Stromal cell of bone marrow (primary cell): ENCODE measurements at places on chromosomes 5 and 9.

- no peak for DNase-seq
Measured at GRCh38 chr5:174526177-174526576, 198.2 kb upstream of the MSX2 start.

DNA sequence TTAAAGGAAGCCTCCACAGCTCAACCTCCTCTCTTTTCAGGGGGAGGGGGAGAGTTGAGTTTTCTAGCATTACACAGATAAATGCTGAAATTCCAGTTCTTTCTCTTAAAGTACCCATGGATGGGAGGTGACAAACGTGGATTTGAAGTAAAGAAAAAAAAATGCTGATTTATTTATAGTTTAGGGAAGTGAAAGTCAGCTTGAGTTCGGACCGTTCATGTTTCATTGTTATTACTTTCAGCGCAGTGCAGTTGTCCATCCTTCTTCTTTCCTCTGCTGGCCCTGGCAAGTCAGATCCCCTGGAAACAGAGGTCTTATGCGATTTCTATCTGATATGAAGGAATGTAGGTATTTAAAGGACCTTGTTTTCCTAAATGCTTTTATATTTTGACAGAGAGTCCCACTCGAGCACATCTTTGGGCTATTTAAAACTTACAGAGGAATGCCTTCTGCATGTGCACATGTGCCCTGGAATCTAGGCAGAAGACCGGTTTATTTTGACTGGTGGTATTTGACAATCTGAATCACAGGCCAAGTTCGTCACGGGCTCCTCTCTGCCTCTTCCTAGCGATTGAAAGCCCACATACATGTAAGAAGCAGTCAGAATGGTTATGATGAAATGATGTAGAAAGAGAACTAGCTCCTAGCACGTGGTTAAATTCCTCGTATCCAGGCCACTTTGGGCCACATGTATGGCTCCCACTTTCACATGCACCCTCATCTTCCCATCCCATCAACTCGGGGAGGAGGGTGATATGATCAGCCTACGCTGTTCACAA, 385.2 kb upstream of the KLF4 start:
- peak; percentile 41 for DNase-seq

- DNase-seq = no peak
Measured at GRCh38 chr5:114726131-114726530, 364.3 kb downstream of the KCNN2 start.

- DNase-seq = peak; percentile 77
Measured at GRCh38 chr9:137551264-137552021, at the start of gene MRPL41. TSS of gene MRPL41 (plus strand) at chr9:137551879. CDS start at chr9:137552082, 203 bp downstream.

- DNase-seq = no peak
Measured at GRCh38 chr9:125337236-125337635, 75.6 kb downstream of the GAPVD1 start.

DNA sequence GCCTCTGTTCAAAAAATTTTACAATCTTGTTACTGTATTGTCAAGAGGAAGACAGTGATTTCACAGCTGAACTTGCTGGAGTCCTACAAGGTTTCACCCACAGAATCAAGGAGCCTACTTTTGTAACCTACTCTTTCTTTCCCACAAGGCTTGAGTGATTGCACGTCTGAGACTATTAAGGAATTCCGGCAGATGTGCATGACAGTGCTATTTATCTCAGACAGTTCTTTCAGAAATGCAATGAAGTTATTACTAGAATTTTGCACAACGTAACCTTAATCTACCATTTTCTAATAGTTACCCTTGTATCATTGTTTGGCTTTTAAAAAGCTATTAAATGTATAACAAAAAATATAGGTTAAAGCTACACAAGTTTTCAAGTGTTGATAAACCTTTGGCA, 400.1 kb downstream of the PTPRD start:
- no peak for DNase-seq

DNA sequence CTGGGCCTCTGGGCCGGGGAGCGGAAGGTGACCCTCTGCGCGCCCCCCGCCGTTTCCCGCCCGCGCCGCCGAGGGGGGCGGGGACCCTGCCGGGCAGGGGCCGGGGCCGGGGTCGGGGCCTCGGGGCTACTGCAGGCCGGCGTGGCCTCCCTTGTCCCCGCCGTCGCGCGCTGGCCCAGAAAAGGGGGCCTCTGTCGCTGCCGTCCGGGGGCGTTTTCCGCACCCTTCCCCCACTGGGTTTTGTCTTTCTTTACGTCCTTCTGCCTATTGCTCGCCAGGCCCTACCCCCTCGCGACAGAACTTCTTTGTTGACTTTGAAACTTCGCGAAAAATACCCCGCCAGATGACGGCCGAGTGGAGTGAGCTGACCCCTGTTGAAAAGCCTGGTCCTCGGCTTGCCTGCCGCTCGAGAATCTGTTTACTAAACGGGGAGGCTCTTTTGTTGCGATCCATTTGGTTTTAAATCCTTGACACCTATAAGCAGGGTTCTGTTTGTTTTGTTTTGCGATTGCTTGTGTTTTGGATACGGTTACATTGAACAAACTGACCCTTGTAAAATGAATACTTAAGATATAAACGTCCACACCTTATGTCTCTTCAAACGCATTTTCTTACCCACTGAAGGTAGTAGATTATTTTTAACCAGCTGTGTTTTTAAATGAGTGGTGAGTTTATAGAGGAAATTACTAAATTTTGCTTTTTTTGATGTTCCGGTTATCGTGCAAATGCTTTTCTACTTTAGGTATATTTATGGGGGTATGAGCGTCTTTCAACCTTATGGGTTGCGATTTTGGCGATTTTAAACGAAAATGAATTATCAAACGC, 765 bp downstream of the MARCHF6 start:
- DNase-seq = no peak

- DNase-seq = no peak
Measured at GRCh38 chr9:124801356-124801755, 24.4 kb downstream of the OLFML2A start.

DNA sequence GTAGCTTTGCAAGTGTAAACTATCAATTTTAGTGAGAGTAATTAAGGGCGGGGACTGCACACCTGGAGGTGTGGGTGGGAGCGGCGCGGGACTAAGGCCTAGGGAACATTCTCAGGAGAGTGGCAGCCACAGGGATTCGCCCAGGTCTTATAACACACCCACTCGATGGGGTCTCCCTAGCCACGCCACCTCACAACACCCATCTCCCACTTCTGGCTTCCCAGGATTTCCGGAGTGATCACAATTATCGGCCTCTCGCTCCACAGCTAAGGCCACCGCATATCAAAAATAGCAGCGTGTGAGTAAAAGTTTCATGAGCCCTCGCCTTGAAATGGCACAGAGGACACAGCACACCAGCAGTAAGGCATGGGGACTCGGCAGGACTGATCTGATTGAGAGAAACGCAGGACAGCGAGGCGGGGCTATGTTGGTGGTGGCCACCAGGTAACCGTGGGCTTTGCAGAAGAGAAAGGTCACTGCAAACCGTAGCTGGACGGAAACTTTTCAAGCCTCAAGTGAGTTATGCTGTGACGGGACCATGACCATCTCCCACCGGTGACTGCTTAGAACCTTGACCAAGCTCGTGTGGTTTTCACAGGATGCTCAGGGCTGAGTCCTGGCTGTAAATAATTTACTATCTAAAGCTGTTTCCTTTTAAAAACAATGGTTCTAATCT, 1.1 kb upstream of the LPAR1 start:
- no peak for DNase-seq

GRCh38 chr5:143138839-143139238, 264.6 kb downstream of the NR3C1 start:
- DNase-seq = no peak

DNA sequence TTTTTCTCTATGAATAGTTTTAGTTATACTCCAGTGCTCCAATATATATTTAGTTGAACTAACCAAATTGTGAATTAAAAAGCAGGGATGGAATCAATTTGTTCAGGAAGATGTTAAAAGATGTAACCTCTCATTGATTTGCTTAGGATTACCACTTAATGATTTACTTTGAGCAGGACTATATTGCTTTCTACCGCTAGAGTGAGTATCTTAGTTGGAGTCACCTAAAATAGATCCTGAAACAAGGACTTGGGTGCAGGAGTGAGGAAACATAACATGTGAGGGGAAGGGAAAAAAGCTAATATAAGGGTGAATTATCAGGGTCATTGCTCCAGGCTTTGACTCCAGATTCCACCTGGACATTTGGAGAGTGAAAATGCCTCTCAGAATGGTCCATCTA, 2277.4 kb upstream of the C9orf72 start:
- no peak for DNase-seq

DNA sequence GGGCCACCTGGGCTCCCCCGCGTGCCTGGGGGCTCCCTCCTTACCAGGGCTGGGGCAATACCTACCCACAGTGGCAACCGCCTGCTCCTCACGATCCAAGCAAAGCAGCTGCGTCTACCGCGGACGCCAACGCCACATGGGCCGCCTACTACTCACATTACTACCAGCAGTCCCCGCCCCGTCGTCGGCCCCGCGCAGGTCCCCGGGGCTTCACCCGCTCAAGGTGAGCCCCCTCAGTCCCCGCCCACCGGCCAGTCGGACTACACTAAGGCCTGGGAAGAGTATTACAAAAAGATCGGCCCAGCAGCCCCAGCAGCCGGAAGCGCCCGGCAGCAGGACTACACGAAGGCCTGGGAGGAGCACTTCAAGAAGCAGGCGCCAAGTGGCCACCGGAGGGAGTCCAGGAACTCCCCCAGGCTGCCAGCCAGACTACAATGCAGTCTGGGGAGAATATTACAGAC, 106.0 kb upstream of the MTAP start:
- DNase-seq = no peak

DNA sequence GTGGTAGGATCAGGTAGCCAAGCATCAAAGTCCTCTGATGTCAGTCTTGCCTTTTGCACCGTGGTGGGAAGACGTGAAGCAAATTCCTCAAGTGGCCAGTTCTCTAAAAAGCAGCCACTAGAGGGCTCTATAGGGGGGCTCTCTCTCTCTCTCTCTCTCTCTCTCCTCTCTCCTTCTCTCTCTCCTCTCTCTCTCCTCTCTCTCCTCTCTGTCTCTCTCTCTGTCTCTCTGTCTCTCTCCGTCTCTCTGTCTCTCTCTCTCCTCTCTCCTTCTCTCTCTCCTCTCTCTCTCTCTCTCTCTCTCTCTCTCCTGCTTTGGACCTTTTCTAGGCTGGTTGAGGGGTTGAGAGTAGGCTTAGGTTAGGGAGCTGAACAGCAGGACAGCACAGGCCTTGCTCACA, 13.9 kb upstream of the OSMR start:
- no peak for DNase-seq

DNA sequence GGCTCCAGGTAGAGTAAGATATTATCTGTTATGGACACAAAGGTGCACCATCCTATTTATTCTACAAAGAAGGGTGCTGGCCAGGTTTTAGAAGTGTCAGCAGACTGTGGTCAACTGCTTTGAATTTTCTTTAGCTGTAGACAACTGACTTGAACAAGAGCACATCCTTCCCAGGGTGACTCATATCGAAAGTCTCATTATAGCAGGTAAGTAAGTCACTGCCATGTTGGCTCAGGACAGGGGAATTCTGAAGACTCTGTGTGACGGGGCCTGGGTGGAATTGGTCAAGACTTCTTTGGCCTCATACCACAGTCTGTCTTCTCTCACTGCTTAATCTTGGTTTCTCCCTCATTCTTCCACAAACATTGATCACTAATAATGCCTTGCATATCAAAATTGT, 214.5 kb upstream of the CDH9 start:
- no peak for DNase-seq

- DNase-seq = no peak
Measured at GRCh38 chr9:38084556-38084880, 15.5 kb upstream of the SHB start.

DNA sequence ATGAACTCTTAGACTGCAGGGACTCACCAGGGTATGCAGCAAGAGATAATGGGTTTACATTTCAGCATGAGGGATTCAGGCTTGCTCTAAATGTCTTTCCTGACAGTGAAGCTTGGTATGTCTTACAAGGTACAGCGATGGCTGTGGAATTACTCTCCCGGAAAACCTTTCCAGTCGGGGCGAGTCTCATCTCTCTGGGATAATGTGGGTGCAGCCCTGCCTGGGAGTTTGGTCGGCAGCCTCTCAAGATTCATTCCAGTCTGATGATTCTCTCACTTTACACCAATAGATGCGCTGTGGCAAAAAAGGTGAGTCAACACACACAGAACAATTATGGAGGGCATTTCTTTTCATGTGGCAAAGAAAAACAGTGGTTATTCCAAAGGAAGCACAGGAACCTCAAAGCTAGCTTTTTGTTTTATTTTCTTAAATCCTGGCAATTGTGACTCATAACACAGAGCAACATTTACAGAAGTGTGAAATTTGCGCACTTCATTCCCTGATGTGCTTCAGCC, 190.3 kb downstream of the DCP2 start:
- peak; percentile 58 for DNase-seq

GRCh38 chr5:134964359-134965270, 3.1 kb upstream of the CATSPER3 start:
- no peak for DNase-seq

DNA sequence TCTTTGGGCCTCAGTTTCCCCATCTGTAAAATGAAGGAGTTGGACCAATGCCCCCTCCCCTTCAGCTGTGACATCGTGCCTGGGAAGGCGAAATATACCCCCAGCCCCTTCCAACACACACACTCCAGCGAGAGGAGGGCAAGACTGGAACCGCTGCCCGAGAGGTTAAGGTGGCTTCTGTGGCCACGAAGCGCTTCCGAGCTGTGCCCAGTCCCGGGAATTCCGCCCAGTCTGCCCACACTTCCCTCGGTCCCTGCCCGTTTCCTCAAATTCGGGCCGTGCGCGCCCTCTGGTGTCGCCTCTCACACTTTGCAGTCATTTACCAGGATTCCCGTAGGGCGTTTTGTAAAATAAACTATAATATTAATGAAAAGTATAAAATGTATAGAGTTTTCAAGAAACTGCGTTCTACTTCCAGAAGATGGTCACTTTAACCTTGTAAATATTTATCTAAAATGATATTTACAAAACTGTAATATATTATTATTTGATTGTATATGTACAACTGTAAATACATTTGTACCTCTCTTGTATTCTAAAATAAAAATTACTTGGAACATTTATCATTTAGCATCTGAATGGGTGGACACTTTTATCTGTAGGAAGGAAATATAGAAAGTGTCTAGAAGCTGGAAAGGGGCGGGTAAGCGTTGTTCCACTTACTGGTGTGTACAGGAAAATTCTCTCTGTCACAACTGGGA, 11.0 kb upstream of the EXOSC2 start:
- DNase-seq = peak; percentile 48

- no peak for DNase-seq
Measured at GRCh38 chr5:4815002-4815401, 325.1 kb upstream of the ADAMTS16 start.

GRCh38 chr5:42948961-42949347, 91.2 kb downstream of the ANXA2R start:
- no peak for DNase-seq

DNA sequence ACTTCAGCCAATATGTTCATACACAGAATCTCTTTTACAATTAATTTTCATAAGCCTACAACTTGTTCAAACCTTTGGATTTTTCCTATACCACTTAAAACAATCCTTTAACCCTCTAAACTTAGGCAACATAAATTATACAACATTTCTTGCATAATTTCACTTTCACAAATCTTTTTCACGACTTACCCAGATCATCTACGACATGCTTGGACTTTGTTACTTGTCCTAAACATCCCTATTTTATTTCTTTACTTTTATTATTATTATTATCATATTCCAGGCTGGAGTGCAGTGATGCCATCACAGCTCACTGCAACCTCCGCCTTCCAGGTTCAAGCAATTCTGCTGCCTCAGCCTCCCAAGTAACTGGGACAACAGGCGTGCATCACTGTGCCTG, 68.0 kb downstream of the CACNA1B start:
- no peak for DNase-seq

GRCh38 chr5:17829456-17829855, 195.2 kb downstream of the TAF11L14 start:
- DNase-seq = no peak
